ENCODE measurements at places on chromosomes 4 and X. TPM values are rescaled to one million over a fixed set of nuclear protein-coding genes. Genes with fewer than 3 reads are reported as not detected.

- H3K36me3 ChIP-seq, result no peaks in the 10 kb centered on the region
- H3K4me3 ChIP-seq, result peak overlapping the region; percentile 12
- H3K27ac ChIP-seq, result peak overlapping the region; percentile 80
- no peaks in the 10 kb centered on the region for H3K27me3 ChIP-seq
Observed at GRCh38 chrX:71181558-71181909, 36.9 kb downstream of the NLGN3 start.

GRCh38 chr4:153265306-153266047 lies 61.2 kb downstream of the TRIM2 start:
- DNase-seq, result no peak
- H3K27me3 ChIP-seq, result no peaks in the 10 kb centered on the region
- no peaks in the 10 kb centered on the region for H3K36me3 ChIP-seq

DNA sequence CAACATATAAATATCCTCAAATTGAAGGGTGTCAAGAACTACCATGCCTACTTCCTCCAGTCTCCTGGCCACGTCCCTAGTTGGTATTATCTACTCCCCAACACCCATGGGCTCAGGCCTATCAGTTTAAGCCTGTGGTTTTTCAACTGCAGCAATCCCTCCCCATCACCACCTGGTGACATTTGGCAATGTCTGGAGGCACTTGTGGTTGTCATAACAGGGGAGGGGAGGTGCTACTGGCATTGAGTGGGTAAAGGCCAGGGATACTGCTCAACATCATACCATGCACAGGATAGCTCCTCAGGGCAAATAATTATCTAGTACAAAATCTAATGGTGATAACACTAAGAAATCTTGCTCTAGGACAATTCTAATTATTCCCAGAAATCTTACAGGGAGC lies 95.3 kb downstream of the COMMD8 start:
- no peak for DNase-seq
- H3K4me3 ChIP-seq, result no peak overlapping the region
- H3K27me3 ChIP-seq, result no peaks in the 10 kb centered on the region
- H3K27ac ChIP-seq, result no peak overlapping the region

- peak within 1 kb of the TSS; percentile 55 for H3K27ac ChIP-seq
- no peak for DNase-seq
- no peaks in the 10 kb centered on the region for H3K4me1 ChIP-seq
- H3K27me3 ChIP-seq, result no peaks in the 10 kb centered on the region
- H3K4me3 ChIP-seq, result peak within 1 kb of the TSS; percentile 74
Observed at GRCh38 chrX:153598541-153599191, at the start of gene CCNQ. Gene CCNQ, minus strand, starts transcription at chrX:153599139. Its CDS starts 66 bp downstream, at chrX:153599073.

- no peak for DNase-seq
- H3K4me3 ChIP-seq, result no peak overlapping the region
- H3K36me3 ChIP-seq, result no peaks in the 10 kb centered on the region
- H3K27me3 ChIP-seq, result no peaks in the 10 kb centered on the region
Observed at GRCh38 chrX:154068560-154068959, 29.0 kb downstream of the MECP2 start.

DNA sequence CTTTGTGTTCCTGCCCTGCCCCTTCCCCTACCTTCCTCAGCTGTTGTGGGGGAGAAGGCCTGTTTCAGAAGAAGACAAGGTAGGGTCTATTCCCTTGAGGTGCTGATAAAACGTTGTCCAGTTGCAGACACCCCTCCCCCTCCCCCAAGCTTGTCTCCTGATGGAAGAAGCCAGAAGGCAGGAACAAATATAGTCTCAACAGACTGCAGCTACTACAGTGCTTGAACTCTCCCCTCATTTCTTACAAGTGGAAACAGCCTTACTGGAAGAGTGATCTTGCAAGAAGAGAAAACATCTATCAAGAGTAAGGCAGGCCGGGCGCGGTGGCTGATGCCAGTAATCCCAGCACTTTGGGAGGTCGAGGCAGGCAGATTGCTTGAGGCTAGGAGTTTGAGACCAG lies 11.0 kb upstream of the MAP7D3 start:
- DNase-seq, result no peak
- H3K4me3 ChIP-seq, result no peak overlapping the region
- no peaks in the 10 kb centered on the region for H3K4me1 ChIP-seq
- H3K36me3 ChIP-seq, result no peaks in the 10 kb centered on the region
- H3K27ac ChIP-seq, result no peak overlapping the region
- no peaks in the 10 kb centered on the region for H3K27me3 ChIP-seq

DNA sequence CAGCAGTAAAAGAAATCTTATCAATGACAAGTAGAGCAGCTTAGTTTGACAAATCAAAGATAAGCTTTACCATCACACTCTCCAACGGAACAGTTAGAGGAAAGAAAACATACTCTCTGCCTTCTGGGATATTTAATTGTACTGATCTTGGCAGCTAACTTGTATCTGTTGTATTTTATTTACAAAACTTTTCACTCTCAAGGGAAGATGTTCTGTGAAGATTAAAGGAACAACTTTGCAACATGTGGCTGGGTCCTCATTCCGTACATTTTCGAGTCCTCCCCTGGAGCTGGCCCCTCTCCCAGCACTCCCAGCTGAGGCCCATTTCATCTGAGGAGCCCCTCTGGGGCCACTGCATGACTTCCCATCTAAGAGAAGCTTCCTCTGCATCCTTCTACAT lies 74.4 kb downstream of the RPS3A start:
- peaks cover 4% of the 10 kb centered on the region for H3K4me1 ChIP-seq
- DNase-seq, result peak; percentile 81
- peak overlapping the region; percentile 61 for H3K27ac ChIP-seq
- no peaks in the 10 kb centered on the region for H3K27me3 ChIP-seq
- H3K4me3 ChIP-seq, result no peak overlapping the region

- no peak overlapping the region for H3K4me3 ChIP-seq
- H3K27ac ChIP-seq, result no peak overlapping the region
Observed at GRCh38 chr4:144709793-144710525, 64.0 kb downstream of the HHIP start.

Gene XAGE2
- not detected for total RNA-seq

Data from uterus (tissue), 4 donors.